ENCODE measurements at places on chromosomes 13 and 19.

DNA sequence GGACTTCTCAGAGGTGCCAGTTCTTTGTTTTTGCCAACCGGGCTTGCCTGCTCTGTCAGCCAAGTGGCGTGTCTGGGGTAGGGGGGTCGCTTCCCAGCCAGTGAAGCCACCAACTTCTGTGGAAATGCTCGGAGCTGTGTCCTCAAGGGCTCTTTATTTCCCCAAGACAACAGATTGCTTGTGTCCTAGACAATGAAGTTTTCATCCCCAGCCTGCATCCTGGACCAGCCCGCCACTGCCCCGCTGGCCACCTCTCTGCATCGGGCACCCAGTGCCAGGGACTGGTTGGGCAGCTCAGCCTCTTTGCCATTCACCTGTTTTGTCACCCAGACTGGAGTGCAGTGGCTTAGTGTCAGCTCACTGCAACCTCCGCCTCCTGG lies 3.7 kb downstream of the RAB11B start:
- no peak for DNase-seq

DNA sequence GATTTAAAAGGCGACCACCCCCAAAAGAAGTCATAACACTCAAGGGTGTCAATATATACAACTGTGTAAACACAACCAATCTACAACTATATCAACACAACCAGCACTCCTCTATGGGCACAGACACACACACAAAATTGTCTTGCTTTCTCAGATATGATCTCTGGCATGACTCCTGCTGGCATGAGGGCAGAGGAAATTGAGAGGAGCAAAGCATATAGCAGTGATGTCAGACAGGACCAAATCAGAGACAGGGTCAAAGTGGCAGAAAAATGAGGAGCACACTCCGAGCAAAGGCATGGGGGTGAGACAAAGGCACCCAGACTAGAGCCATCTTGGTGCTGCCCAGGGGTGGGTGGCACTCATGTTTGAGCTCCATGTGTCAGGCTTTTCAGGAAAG lies 9.6 kb downstream of the IRGQ start:
- DNase-seq: no peak

- DNase-seq: no peak
Observed at GRCh38 chr13:75798353-75799255, 162.5 kb downstream of the LMO7 start.

DNA sequence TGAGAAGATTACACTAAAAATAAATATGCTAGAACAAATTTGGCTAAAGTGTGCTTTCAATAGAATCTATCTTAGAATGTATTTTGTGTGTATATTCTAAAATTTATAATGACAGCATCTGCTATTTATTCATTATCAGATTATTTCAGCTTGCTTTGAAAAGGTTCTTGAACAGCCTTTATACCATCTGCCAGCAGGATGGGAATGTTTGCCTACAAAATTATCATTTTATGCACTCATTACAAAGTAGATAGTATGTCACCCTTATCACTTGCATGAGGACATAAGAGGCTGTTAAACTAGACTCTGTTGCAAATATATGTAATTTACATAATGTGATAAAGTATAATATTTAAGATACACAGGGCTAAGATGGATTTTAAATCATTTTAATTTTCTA lies 1286.9 kb upstream of the PCDH20 start:
- no peak for DNase-seq

GRCh38 chr13:30750036-30750435 lies 14.7 kb downstream of the ALOX5AP start:
- no peak for DNase-seq

DNA sequence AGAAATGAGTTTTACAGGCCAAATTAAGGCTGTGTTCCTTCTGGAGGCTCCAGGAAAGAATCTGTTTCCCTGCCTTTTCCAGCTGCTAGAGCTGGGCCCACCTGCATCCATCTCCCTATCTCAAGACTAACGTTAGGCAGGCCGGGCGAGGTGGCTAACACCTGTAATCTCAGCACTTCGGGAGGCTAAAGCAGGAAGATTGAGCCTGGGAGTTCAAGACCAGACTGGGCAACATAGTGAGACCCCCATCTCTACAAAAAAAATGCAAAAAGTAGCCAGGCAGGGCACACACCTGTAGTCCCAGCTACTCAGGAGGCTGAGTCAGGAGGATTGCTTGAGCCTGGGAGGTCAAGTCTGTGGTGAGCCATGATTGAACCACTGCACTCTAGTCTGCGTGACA lies 14.6 kb downstream of the HIF3A start:
- no peak for DNase-seq

DNA sequence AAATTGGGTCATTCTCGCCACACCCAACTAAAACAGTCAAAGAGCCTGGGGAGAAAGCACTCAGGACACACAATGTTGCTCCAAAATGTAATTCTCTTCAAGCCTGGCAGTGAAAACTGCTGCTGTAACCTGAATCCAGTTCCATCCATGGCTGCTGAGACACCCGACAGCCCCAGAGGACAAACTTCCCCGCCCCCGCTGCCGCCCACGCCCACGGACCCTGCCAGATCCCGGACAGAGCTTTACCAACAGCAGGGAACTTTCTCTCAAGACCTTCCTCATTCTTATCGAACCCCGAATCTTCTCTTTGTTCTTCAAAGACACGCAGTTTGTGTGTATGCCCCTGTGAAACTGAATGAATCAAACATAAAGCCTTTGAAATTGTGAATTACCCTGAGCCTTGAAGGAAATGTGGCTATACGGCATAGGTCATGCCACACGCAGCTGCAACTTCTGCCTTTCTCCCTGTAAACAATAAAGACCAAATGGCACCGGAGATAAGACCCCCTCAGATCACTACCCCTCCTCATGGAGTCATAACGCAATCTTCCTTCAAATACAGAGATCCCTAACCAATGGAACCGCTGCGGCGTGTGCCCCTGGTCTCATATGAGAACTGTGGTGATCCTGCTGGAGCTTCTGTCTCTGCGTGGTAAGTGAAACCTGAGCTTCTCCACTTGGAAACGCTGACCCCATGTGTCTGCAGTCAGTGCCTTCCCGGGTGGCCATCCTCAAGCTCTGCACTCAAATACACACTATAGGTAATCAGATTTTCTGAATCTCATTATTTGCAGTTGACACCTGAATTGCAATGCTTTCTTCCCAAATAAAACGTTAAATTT lies 4.8 kb upstream of the LAMP1 start:
- peak; percentile 37 for DNase-seq

GRCh38 chr13:44045180-44045562 lies 165.5 kb downstream of the LACC1 start:
- DNase-seq: no peak

DNA sequence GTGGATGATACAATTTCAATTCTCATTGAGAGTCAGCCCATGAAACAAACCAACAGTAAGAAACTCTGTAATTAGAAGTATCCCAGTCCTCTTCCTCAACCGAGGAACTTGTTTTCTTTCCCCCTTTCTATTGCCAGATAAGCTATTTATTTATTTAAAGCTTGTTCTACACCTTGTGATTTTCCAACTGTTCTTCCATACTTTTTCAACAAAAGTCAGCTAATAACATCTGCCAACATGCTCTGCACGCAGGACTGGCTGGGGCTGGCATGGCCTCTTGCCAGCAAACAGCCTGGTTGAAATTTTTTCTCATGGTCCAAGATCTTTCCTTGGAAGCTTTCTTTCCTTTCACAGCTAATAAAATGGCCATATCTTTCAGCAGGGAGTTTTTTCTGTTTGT lies 2.9 kb upstream of the IRS2 start:
- DNase-seq: no peak

- peak; percentile 70 for DNase-seq
Observed at GRCh38 chr19:17385878-17386611, 8.0 kb downstream of the CCDC194 start.

DNA sequence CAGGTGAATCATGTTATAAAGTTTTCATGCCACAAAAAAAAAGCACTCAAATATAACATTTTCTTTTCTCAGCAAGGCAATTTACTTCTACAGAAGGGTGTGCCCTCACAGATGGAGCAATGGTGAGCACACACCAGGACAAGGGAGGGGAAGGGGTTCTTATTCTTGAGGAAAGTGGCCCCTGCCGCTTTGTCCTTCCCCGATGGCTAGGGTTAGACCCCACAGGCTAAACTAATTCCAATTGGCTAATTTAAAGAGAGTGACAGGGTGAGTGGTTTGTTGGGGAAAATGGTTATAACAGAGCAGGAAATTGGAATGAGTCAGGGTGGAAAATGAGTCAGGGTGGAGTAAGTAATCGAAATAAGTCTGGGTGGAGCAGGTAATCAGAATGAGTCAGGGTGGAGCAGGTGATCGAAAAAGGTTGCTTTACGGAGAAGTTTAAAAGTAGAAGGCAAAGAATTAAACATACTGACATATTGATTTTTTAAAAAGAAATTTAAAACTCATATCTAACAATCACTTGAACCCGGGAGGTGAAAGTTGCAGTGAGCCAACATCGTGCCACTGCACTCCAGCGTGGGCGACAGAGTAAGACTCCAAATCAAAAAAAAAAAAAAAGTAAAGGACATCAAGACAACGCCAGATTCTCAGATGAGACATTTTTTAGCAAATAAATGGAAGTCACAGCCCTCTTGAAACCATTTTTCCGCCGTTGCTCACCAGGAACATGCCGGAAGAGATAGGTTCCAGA lies 813 bp downstream of the ZNF562 start:
- peak; percentile 31 for DNase-seq

- no peak for DNase-seq
Observed at GRCh38 chr13:91482427-91482826, 84.0 kb downstream of the GPC5 start.

DNA sequence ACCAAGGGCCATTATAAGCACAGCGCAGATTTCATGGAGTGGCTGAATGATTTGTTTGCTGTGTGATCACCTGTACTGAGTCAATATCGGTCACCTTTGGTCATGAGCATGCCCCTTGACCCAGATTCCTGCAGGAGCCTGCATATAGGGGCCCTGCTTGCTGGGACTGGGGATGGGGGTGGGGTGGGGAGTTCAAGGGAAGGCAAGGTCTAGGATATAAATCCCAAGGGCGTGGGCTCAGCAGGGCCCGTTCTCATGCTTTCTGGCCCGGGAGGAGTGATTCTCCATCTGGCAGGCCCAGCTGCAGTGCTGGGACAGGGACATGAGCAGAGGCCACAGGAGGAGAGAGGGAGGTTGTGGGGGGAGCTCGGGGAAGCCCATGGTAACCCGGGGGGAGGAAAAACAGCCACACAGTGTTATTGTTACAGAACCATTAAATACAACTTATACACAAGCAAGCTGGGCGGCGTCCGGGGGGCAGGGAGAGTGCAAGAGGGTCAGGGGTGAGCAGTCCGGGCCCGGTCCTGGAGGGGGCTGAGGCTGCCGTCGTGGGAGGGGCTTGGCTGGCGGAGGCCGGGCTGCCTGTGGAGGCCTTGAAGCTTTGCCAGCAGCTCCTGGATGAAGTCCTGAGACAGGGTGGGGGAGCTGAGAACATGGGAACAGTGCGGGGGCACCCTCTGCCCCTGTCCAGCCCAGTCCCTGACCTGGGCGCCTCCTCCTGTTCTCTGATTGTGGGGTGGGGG lies 5.2 kb downstream of the PPP1R14A start:
- DNase-seq: no peak

- DNase-seq: no peak
Observed at GRCh38 chr13:114256547-114256946, 21.9 kb downstream of the CDC16 start.

GRCh38 chr13:62524061-62524460 lies 1108.4 kb upstream of the PCDH20 start:
- DNase-seq: no peak

DNA sequence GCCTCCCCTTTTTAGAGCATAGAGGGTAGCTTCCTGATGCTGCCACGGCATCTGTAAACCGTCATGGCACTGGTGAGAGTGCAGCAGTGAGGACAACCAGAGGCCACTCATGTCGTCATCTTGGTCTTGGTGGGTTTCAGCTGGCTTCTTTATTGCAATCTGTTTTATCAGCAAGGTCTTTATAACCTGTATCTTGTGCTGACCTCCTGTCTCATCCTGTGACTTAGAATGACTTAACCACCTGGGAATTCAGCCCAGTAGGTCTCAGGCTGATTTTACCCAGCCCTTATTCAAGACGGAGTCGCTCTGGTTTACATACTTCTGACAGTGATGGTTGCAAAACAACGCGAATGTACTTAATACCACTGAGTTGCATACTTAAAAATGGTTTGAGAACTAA lies 14.4 kb upstream of the FBN3 start:
- no peak for DNase-seq

GRCh38 chr13:26816881-26817280 lies 56.3 kb upstream of the GPR12 start:
- DNase-seq: no peak

GRCh38 chr13:81207636-81208035 lies 866.7 kb upstream of the SPRY2 start:
- no peak for DNase-seq

GRCh38 chr13:26983543-26984320 lies 187.9 kb downstream of the USP12 start:
- DNase-seq: no peak

GRCh38 chr19:3765121-3765520 lies 2.6 kb downstream of the MRPL54 start:
- no peak for DNase-seq

GRCh38 chr19:9996541-9996940 lies 13.8 kb downstream of the COL5A3 start:
- DNase-seq: no peak

- DNase-seq: no peak
Observed at GRCh38 chr13:81658598-81659370, 1317.9 kb upstream of the SPRY2 start.

DNA sequence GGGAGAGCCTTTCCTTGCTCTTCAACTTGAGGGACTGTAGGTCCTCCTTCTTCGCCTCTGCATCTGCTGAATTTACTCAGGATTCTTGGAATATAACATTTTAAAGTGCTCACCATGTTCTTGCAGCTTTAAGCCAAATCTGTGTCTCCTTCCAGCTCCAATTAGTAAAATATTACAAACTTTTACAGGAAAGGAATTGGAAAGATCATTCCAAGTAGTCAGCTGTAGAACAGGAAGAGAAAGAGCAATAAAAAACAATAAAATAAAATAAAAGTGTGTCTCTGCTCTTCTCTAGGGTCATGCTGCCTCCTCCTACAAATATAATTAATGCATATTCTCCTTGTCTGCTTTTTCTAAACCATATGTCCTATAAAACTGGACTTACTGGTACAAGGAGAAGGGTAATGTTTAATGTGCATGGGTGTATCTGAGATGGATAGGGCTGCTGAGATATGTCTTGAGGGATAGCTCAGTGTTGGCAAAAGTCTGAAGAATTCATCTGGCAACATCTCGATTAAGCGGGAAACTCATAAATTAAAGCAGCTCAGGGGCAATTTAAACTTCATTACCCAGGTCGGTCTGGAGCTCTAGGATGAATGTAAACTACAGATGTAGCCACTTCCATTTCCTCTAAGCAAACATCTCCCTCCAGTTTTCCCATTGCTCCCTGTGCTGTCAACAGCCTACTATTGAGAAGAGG lies 25.0 kb downstream of the ENOX1 start:
- no peak for DNase-seq

- DNase-seq: no peak
Observed at GRCh38 chr13:97648171-97648880, 214.4 kb downstream of the RAP2A start.

GRCh38 chr19:16660763-16661479 lies at the start of gene TMEM38A:
TSS of gene TMEM38A (plus strand) at chr19:16661139. CDS start at chr19:16661218, 79 bp downstream.
- DNase-seq: peak; percentile 48

DNA sequence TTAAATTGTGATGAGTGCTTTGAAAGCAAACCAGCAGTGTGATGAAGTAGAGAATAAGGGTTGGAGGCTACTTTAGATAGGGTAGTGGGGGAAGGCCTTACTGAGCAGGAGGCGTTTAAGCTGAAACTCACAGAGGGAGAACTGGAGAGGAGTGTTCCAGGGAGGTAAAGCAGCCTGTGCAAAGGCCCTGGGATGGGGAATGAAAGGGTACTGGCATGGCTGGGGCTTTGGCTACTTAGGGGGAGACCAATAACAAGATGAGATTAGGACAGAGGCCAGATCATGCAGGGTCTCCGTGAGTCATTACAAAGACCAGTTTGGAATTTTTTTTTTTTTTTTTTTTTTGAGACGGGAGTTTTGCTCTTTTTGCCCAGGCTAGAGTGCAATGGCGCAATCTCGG lies 1.1 kb downstream of the PPP5C start:
- DNase-seq: no peak
